ENCODE measurements at places on chromosomes 3 and 15.

DNA sequence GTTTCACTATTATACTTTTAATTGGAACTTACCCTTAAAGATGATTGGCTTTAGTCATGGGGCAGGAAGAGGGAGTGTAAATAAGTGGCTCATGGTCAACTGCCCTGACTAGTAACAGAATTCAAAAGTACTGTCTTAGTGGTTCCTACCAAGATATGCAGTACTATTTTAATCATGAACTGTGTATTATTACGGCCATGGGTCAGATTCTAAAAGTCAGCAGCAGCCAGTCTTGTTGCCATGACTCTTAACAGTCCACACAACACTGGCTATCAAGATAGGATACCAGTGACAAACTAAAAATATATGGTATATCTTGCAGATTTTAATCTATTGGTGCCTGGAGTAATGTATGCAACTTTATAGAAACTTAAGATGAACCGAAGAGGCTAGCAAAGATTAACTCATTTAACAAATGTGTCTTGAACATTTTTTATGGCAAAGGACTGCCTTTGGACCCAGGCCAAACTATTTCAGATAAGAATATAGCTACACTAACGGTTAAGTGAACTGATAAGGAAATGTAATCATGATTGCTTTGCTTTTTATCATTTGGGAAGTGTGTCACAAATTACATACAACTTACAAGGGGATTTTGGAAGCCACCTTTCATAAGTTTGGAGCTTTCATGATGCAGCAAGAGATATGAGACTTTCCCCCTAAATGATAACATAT, 163.7 kb downstream of the TCF12 start:
- H3K36me3 ChIP-seq: no peaks in the 10 kb centered on the region
- peak overlapping the region; percentile 19 for H3K27ac ChIP-seq
- peaks cover 35% of the 10 kb centered on the region for H3K4me1 ChIP-seq
- H3K4me3 ChIP-seq: no peak overlapping the region

GRCh38 chr3:13134879-13135206, 61.6 kb upstream of the IQSEC1 start:
- H3K27ac ChIP-seq: no peak overlapping the region
- DNase-seq: no peak
- peaks cover 4% of the 10 kb centered on the region for H3K27me3 ChIP-seq
- H3K4me3 ChIP-seq: no peak overlapping the region
- H3K36me3 ChIP-seq: no peaks in the 10 kb centered on the region

DNA sequence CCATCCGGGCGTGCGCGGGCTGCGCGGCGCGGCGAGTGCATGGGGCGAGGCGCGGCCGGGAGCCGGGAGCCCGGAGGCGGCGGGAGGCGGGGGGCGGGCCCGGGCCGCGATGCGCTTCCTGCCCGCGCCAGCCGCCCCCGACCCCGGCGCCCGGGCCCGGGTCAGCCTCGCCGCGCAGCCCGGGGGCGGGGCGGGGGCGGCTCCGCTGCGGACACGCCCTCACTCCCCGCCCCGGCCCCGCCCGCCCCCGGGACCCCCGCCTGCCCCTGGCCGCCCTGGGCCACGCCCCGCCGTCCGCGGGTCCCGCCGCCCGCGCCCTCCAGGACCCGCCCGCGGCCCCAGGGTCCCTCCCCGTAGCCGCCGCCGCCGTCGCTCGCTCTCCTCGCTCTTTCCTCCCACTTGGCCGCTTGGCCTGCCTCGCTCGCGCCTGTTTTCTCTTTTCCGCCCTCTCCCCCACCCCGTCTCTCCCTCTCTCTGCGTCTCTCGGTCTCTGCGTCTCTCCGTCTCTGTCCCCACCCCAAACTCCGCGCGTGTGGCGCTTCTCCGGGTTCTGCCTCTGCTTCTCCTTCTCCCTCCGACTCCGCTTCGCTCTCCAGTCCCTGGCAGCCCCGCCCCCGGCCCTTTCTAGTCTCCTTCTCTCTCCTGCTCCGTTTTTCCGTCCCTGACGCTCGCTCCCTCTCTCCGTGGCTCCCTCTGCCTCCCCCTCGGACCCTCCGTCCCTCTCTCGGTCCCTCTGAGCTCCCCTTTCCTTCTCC, at the start of gene PLXND1:
TSS of gene PLXND1 (minus strand) at position 41 of the 755 bp plus-strand sequence. CDS start at position 4, 37 bp downstream.
- H3K4me1 ChIP-seq: peaks cover 49% of the 10 kb centered on the region
- H3K27ac ChIP-seq: peak within 1 kb of the TSS; percentile 87
- H3K36me3 ChIP-seq: no peaks in the 10 kb centered on the region
- H3K4me3 ChIP-seq: peak within 1 kb of the TSS; percentile 64

GRCh38 chr15:68818769-68819494, 1.8 kb downstream of the ANP32A start:
- H3K4me1 ChIP-seq: peaks cover 16% of the 10 kb centered on the region
- H3K27me3 ChIP-seq: no peaks in the 10 kb centered on the region
- DNase-seq: peak; percentile 48
- H3K36me3 ChIP-seq: no peaks in the 10 kb centered on the region

- H3K36me3 ChIP-seq: no peaks in the 10 kb centered on the region
- DNase-seq: no peak
- no peak overlapping the region for H3K4me3 ChIP-seq
- no peak overlapping the region for H3K27ac ChIP-seq
Observed at GRCh38 chr3:10351013-10351735, 30.3 kb upstream of the SEC13 start.

- peak; percentile 62 for DNase-seq
- peak overlapping the region; percentile 28 for H3K27ac ChIP-seq
- no peak overlapping the region for H3K4me3 ChIP-seq
- H3K4me1 ChIP-seq: peaks cover 7% of the 10 kb centered on the region
Observed at GRCh38 chr3:10223676-10224639, 24.3 kb upstream of the TATDN2 start.

All from transverse colon (tissue), 4 donors.